ENCODE measurements at places on chromosomes 3 and 15. TPM values are rescaled to one million over a fixed set of nuclear protein-coding genes. Genes with fewer than 3 reads are reported as not detected.

Gene TM4SF4
- not detected for total RNA-seq

Gene CADM2
- total RNA-seq: not detected

Gene UNC13C
- total RNA-seq: not detected

Gene PPCDC
- total RNA-seq: 16.6 TPM

DNA sequence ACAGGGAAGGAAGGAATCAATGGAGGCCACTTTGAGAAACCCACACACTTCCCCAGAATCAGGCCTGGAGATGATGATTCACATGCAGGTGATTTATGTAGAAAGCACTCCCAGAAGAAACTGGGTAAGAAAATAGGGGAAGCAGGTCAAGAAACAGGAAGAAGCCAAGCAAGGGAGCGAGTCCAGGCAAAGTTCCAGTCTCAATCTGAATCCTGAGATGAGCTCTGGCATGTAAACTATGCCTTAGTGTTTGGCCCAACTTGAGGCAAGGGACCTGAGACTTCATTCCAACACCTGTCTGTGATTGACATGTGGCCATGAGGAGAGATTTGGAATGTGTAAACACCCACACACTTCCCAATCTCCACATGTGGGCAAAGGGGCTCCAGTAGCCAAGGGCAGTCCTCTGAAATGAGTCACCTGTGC lies 61.6 kb upstream of the CTNNB1 start:
- no peak overlapping the region for H3K4me3 ChIP-seq
- no peaks in the 10 kb centered on the region for H3K4me1 ChIP-seq
- no peaks in the 10 kb centered on the region for H3K36me3 ChIP-seq
- H3K27ac ChIP-seq: no peak overlapping the region
- peaks cover 5% of the 10 kb centered on the region for H3K27me3 ChIP-seq
- DNase-seq: no peak

- H3K4me3 ChIP-seq: no peak overlapping the region
- peaks cover 18% of the 10 kb centered on the region for H3K27me3 ChIP-seq
- H3K27ac ChIP-seq: no peak overlapping the region
- H3K36me3 ChIP-seq: no peaks in the 10 kb centered on the region
- no peak for DNase-seq
Measured at GRCh38 chr3:10558736-10559135, 53.4 kb upstream of the ATP2B2 start.

GRCh38 chr3:64352639-64352992 lies 127.3 kb upstream of the PRICKLE2 start:
- no peak overlapping the region for H3K27ac ChIP-seq
- DNase-seq: no peak
- H3K36me3 ChIP-seq: no peaks in the 10 kb centered on the region
- H3K4me1 ChIP-seq: no peaks in the 10 kb centered on the region
- no peaks in the 10 kb centered on the region for H3K27me3 ChIP-seq

GRCh38 chr15:49466119-49466518 lies 43.1 kb downstream of the FGF7 start:
- no peaks in the 10 kb centered on the region for H3K27me3 ChIP-seq
- H3K4me1 ChIP-seq: no peaks in the 10 kb centered on the region
- H3K4me3 ChIP-seq: no peak overlapping the region
- no peak overlapping the region for H3K27ac ChIP-seq

DNA sequence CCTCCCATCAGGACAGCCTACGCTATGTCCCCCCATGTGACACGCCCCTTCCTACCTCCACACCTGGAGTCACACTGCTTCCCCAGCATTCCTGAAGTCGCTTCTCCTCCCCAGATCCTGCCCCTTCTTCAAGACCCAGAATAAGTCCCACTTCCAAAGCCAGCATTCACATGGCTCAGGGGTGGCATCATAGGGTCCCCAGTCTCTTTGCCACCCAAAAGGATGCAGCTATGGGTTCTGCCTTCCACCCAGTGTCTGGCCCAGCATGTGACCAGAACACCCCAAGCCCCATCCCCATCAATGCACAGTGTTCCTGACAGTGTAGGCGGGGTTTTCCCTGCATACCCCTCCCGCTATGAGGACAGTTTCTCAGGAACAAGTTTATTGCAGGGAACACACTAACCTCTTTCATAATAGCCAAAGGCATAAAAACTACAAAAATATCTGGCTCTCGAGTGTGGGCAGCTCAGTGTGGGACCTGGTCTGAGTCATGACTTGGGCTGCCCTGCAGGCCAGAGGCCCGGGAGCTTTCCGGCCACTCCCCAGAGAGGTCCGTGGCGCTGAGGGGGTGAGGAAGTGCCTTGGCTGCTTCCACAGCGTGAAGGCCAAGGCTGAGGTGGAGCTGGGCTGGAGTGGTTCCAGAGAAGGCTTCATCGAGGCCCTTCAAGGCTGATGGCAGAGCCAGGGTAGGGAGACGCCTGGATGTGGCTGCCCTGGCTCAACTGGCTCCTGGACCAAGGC lies 5.8 kb downstream of the ISLR start:
- H3K4me3 ChIP-seq: no peak overlapping the region
- no peak overlapping the region for H3K27ac ChIP-seq
- no peaks in the 10 kb centered on the region for H3K36me3 ChIP-seq
- no peak for DNase-seq
- no peaks in the 10 kb centered on the region for H3K4me1 ChIP-seq

GRCh38 chr3:176759815-176760506 lies 437.3 kb downstream of the TBL1XR1 start:
- no peaks in the 10 kb centered on the region for H3K27me3 ChIP-seq
- H3K36me3 ChIP-seq: no peaks in the 10 kb centered on the region
- H3K27ac ChIP-seq: no peak overlapping the region
- DNase-seq: no peak
- no peaks in the 10 kb centered on the region for H3K4me1 ChIP-seq

GRCh38 chr3:185150561-185150960 lies 2.3 kb downstream of the C3orf70 start:
- no peak overlapping the region for H3K27ac ChIP-seq
- DNase-seq: no peak
- H3K27me3 ChIP-seq: peaks cover 24% of the 10 kb centered on the region

DNA sequence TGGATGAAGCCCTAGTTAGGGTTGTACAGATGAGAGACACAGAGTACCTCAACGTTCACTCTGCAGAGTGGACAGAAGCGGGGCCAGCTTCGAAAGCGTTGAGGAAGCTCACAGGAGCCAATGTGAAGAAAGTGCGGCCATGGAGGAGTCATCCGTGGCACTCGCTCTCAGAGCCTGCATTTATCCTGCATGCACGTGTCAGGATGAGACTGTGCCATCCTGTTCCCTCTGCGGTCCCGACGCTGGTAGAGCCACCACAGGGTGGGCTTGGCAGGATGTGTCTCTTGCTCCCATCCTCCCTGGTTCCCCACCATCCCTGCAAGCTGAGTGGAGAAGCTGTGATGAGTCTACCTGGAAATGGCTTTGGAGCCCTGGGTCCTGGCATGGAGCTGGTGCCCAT lies 39.3 kb downstream of the KLHL25 start:
- peaks cover 2% of the 10 kb centered on the region for H3K36me3 ChIP-seq
- H3K27ac ChIP-seq: no peak overlapping the region
- H3K4me1 ChIP-seq: no peaks in the 10 kb centered on the region
- no peaks in the 10 kb centered on the region for H3K27me3 ChIP-seq

GRCh38 chr3:81299481-81299880 lies 462.0 kb downstream of the GBE1 start:
- H3K4me1 ChIP-seq: no peaks in the 10 kb centered on the region
- H3K27ac ChIP-seq: no peak overlapping the region
- H3K27me3 ChIP-seq: peaks cover 2% of the 10 kb centered on the region
- DNase-seq: no peak
- no peaks in the 10 kb centered on the region for H3K36me3 ChIP-seq
- H3K4me3 ChIP-seq: no peak overlapping the region
